Esophagus mucosa (tissue), 1 donor: ENCODE measurements at places on chromosomes 7 and 10.
A peak's percentile ranks its signal among the peaks of the same experiment; 100 is the strongest.

GRCh38 chr7:154871507-154871906 is 131.4 kb downstream of the PAXIP1 start:
- ATAC-seq, result no peak

GRCh38 chr7:29091715-29092114 is 54.6 kb downstream of the CPVL start:
- ATAC-seq, result peak; percentile 57

DNA sequence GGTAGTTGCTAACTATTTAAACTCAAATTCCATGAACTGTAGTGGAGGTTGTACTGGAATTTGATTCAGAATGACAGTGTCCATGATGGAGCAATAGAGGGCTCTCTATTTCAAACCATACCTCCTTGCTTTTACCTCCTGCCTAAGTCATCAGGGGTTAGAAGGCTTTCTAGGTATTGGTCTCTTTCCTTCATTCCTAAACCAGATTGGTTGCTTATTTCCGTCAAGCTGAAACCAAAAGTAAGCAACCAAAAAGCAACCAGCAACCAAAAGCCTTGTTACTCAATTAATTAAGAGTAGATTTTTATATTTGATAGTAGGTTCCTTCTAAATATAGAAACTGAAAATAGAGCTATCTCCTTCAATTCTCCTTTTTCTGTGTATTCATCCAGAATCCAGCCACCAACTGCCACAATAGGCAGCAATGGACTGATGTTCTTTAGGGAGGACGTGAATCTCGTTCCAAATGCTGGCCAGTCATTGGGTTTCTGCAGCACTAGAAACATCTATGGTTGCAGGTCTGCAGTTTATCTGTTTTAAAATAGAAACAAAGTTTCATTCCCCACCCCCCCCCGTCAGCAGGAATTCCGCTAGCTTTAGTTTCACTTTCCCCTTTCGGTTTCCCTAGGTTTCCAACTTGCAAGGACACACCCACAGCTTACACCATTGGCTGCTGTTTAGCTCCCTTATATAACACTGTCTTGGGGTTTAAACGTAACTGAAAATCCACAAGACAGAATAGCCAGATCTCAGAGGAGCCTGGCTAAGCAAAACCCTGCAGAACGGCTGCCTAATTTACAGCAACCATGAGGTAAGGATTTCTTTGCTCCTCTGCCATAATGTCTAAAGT is at the start of gene IFIT1:
Gene IFIT1, plus strand, starts transcription at position 717 of the 850 bp plus-strand sequence. Its CDS starts 90 bp downstream, at position 807.
- peak; percentile 93 for ATAC-seq

DNA sequence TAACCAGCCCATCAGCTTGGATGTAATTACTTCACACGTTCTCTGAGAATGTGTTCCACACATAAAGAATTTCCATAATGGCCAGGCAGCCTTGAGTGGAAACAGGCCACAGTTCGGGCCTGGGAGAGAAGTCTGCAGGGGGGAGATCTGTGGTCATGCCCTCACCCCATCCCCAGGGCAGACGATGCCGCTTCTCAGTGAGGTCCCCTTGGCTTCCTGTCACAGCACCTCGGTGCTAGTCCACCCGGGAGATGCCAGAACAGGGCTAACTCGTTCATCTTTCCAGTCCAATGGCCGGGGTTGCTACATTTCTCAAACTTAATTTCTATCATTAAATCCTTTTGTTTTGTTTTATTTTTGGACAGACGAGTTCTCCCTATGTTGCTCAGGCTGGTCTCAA is 624.1 kb downstream of the PTPRN2 start:
- ATAC-seq, result no peak

- peak; percentile 81 for ATAC-seq
Measured at GRCh38 chr10:122143238-122143841, 127.8 kb upstream of the BTBD16 start.

- ATAC-seq, result no peak
Measured at GRCh38 chr7:70771451-70771850, 360.5 kb upstream of the GALNT17 start.

GRCh38 chr7:44213877-44214388 is 13.2 kb downstream of the YKT6 start:
- no peak for ATAC-seq

GRCh38 chr7:34869057-34869456 is 168.2 kb downstream of the DPY19L1 start:
- no peak for ATAC-seq

GRCh38 chr10:127176649-127177048 is 19.7 kb downstream of the INSYN2A start:
- ATAC-seq, result no peak

GRCh38 chr10:130761788-130762301 is 549.7 kb downstream of the TCERG1L start:
- ATAC-seq, result no peak

GRCh38 chr10:92839191-92840085 is 8.9 kb upstream of the EXOC6 start:
- ATAC-seq, result no peak

GRCh38 chr7:39588416-39588815 is 22.2 kb downstream of the YAE1 start:
- ATAC-seq, result peak; percentile 33

- ATAC-seq, result no peak
Measured at GRCh38 chr7:94195201-94195600, 191.0 kb upstream of the BET1 start.

DNA sequence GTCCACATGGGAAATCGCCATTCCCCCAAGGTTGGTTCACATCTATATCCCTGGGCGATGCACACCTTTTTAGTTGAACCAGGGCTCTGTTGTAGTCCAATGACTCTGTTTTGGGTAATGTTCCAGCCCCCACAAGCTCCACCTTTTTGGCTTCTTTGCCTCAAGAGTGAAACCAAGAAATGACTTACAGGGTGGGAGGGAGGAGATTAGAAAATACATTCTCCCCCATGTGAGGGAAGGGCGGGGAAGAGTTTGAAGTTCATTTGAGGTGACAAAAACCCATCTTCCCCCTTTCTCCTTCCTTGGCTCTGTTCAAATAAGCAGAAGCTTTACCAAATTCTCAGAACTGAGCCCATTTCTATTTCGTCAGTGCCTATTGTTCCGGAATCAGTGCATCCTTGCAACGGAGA is 82.8 kb downstream of the GATA3 start:
- ATAC-seq, result no peak

GRCh38 chr10:6053816-6054631 is 8.1 kb downstream of the IL2RA start:
- peak; percentile 31 for ATAC-seq

DNA sequence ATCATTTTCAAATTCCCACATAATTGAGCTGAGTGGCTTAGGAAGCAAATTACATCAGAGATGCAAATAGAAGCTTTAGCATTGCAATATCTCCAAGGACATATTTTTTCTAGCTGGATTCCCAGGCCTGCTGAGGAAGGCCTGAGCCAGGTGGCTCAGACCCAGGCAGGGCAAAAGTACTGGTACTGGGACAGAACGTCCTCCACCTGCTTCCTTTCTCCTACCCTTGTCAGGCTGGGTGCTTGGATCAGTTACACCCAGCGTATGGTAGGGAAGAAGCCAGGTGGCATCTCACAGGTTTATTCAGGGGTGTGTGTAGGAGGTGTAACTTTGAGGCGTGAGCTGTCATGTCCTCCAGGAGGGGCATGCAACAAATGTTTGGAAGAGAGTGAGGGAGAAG is 3.0 kb upstream of the PANK1 start:
- no peak for ATAC-seq

GRCh38 chr10:22723343-22723779 is 9.0 kb upstream of the PIP4K2A start:
- peak; percentile 28 for ATAC-seq

DNA sequence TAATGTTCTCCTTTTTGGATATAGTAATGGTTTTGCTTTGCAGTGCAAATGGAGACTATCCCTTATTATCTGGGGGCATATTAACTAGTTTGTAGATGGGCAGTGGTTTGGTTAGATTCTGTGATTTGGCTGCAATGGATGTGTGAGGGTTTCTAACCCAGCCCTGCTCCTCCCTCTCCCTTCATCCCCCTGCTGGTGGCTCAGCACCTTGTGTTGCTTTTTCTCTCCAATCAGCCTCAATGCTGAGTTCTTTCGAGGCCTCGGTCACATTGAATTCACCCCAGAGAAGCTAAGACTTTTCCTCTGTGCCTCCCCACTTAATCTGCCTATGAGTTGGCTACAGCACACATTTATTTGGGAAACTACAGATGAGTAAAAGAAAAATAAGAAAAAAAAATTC is 120.0 kb downstream of the MALRD1 start:
- no peak for ATAC-seq

DNA sequence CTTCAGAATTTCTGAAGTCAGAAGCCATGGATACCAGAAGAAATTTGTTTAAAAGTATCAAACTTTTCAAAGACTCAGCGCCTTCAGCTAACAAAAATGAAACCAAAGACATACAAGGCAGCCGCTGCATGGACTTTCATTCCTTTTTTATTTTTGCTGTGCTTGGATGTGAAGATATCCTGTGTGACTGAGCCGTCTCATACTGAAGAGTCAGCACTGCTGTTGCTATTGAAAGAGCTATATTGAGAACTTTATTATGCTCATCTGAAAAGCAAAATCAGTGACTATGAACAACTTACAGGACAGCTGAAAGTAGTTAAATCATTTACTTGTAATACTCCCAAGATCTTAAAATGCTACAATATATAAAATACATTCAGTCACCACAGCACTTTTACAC is 809.2 kb downstream of the NXPH1 start:
- no peak for ATAC-seq

GRCh38 chr7:78777829-78778228 is 675.6 kb downstream of the MAGI2 start:
- peak; percentile 26 for ATAC-seq

- no peak for ATAC-seq
Measured at GRCh38 chr7:110442381-110442837, 648.5 kb upstream of the LRRN3 start.

GRCh38 chr7:129279757-129280156 is 54.9 kb downstream of the AHCYL2 start:
- ATAC-seq, result no peak

DNA sequence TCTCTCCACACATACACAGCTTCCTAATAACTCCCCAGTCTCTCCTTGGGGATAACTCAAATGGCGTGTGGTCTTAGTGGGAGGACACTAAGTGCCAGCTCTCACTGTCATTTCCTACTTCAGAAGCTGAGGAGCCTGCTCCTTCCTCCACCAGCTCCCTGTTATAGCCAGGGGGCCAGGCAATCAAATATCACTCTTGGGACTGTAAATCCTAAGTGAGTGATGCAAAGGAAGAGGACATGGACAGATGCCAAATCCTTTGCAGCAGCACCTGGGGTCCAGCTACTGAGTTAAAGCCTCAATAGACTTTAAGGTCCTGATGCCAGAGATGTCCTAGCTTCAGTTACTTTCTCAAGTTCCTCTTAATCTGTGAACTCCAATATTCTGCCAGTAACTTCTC is 34.1 kb downstream of the SEM1 start:
- no peak for ATAC-seq

DNA sequence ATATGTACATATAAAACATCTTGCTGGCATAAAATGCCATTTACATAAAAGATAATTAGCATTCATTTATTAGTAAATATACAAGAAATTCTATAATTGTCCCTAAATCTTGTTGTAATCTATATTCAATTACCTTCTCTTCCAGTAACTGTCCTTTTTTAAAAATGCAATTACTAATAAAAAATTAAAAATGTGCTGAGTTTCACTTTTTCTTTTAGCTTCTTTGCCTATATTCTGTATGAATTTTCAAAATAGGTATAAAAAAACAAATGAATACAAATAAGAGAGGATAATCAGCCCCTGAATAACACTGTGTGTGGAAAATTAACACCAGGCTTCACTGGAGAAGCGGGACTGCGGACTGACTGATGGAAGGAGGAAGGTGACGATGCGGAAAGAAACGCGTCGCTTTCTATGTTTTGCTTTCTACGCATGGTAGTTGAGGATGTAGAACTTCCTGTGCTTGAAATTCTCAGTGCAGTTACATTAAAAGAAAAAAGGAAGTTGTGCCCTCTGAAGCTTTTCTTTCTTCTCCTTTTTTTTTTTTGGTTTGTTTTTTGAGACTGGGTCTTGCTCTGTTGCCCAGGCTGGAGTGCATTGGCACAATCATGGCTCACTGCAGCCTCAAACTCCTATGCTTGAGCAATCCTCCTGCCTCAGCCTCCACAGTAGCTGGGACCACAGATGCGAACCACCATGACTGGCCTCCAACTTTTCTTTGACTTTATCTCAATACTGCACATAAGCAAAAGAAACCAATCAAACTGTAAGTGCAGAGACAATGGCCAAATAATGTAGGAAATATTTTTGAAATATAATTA is 7.4 kb upstream of the ZMYND11 start:
- no peak for ATAC-seq

DNA sequence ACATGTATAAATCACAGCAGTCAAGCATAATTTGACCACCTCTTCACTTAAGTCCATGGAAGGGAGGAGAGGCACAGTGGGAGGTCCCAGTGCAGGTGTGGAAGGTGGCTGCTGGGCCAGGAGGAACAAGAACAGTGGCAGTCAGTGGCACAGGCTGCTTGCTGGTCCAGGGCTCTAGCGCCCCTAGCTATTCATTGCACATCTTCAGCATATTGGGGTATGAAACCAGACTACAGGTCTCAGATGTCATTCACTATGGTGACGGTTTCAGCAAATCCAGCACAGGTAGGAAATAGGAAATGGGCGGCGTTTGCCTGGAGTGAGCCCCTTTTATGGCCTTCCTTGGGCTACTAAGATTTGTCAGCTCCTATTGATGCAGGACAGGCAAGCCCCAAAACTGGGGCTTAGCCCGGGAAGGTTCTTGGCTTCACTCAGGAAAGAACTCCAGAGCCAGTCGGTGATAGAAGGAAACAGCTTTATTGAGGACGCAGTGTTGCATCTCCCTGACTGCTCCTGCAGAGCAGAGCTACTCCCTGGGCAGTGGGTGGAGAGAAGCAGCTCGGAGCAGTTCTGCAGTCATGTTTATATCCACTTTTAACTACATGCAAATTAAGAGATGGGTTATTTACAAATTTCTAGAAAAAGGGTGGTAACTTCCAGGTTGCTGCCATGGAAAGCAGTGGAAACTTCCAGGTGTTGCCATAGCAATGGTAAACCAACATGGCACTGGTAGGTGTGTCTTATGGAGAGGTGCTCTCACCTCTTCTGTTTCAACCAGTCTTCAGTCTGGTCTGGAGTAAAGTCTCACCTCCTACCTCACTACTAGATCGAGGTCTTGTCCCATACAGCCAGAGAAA is 608.8 kb downstream of the PARD3 start:
- ATAC-seq, result no peak

DNA sequence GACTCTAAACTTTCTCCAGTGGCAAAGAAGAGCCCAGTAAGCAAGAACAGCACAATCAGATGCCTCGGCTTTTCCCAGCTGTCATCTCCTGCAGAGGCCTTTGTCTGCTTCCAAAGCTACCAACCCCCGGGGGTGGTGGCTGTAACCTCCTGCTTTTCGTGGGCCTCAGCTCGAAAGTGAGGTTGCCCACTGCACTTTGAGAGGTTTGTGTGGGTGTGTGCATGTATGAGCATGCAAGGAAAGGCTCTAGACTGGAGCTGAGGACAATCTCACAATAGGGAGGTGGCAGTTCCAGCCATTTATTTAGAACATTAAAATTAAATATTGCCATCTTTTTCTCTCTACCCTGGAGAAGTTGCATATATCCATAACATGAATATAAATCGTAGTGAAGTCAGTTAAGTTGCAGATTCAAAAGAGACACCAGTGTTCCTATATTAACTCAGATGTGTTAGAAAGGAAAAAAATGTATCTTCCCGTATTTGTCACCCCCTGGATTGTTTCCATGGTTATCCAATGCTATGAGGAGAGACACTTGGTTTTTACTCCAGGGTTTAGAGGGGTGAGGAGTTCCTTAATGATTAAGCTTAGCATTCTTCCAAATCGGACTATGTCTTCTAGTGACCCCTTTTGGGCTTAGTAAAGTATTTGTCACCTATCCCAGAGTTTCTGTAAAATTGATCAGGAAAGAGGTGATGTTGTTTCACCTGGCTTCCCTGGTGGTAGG is 781.1 kb downstream of the INHBA start:
- ATAC-seq, result no peak

- ATAC-seq, result no peak
Measured at GRCh38 chr10:770975-771374, 81.5 kb upstream of the DIP2C start.
